ENCODE measurements at places on chromosomes 1 and 21.

- DNase-seq, result peak; percentile 47
Measured at GRCh38 chr1:169321539-169321938, 46.1 kb downstream of the NME7 start.

- peak; percentile 0 for DNase-seq
Measured at GRCh38 chr1:33815061-33815460, 48.8 kb upstream of the HMGB4 start.

DNA sequence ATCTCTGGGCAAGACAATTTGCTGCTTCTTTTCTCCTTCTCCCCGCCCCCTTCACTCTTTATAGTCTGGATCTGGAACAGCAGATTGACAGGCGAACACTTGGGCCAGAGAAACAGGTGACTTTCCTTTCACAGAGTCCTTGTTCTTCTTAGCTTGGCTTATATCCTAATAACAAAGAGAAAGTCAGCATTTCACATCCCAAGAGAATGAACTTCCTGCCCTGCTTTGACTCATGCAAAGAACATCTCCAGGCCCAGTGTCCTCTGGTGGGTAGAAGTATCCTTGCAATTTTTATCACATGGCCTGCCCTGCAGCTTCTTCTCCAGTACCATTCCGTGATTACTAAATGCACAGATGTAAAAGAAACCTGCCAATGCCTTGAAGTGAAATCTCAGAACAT is 764.4 kb downstream of the ADGRL2 start:
- DNase-seq, result peak; percentile 81

- DNase-seq, result no peak
Measured at GRCh38 chr1:2575801-2576663, 10.5 kb upstream of the PRXL2B start.

- peak; percentile 64 for DNase-seq
Measured at GRCh38 chr1:193408782-193409293, 222.4 kb upstream of the B3GALT2 start.

DNA sequence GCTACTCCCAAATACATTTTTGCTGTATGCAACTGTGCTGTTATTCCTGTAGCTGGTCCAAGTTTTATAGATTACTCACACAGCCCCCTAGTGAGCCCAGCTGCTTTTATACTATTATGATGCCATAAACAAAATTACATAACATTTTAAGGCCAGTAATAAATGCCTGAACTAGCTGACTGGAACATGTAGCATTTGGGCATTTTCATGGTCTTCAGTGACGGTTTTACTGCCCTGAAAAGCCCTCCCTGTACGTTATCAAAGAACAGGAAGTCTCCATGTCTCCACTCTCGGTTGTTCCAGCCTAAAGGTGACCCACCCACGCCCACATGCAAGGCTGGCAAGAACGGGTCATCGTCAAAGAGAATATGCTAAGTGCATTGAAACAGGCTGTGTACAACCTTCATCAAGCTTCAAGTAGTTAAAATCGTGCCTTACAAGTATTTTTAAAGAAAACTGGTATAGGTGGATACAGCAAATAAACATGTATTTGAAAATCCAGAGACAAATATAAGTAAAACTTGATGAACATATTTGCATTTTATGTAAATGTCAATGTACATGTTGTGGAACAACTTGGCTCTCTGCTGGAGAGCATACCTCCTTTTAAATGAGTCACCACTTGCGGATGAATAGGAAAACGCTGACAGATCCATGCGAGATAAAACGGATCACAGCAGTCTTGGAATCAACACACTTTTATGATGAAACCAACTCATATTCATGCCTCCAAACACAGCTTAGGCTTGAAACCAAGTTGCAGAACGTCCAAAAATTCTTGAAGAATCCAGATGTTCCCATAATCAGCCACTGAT is 520.5 kb downstream of the SMYD3 start:
- peak; percentile 81 for DNase-seq

DNA sequence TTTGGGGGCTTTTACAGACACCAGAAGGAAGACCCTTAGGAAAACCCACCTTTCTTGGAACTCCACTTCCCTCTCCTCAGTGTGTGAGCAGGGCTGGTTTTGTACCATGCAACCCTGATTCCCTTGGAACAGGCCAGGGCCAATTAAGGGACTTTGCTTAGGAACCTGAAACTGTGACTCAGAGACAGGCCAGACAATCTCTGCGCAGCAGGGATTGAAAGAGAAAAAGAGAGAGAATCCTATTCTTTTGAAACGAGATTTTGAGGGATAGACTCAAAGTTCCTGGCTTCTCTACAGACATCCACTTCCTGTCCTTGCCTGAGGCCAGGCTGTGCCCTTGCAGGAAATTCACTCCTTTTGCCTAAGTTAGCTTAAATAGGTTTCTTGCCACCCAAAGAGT is 23.1 kb upstream of the C1orf198 start:
- DNase-seq, result no peak

- no peak for DNase-seq
Measured at GRCh38 chr1:214472364-214472763, 79.0 kb downstream of the PTPN14 start.

DNA sequence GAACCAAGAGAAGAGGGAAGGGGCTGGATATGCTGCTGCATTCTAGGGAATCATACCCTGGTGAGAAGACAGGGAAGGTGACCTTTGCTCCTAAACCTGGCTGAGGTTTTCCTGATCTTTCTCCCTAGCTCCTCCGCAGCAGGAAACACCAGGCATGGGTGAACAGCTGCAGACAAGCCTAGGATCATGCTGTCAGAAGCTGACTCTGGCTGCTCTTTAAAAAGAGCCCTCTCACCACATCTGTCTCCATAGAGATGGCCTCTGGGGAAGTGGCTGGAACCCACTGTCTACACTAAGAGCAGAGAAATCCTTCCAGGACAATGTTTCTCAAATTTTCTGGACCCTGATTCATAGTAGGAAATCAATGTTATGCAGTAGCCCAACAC is 57.6 kb downstream of the CD34 start:
- no peak for DNase-seq

- DNase-seq, result no peak
Measured at GRCh38 chr21:31750843-31751242, 18.9 kb upstream of the SCAF4 start.

DNA sequence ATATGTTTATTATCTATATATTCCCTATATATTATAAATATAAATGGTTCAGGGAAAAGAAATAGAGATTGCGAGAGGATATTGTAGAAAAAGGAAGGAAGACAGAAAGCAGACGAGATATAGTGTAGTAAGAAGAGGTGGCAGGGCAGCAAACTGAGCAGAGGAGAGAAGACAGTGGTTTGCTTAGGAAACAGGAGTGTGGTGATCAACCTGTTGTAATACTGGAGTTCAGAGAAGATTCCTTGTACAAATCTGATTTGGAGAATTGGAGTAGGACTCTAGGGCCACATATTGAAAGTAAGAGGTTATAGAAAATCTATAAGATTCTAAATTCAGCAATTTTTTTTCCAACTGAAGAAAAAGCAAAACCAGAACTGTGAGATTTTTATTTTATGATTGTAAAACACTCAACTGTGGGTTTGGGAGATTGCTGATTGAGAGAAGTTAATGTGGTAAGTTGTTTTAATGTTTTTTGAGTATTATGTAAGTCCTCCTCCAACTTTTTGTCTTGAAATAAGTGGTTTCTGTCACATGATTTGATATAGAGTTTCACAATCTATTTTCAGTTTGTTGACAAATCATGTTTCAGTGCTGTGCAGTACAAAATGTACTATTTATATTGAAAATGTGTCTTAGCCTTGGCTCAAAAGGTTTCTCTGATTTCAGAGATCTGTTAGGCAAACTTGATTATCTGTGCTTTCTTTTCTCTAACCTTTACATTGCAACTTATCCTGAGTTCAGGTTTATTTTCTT is 9.6 kb upstream of the AMY2B start:
- DNase-seq, result peak; percentile 1

DNA sequence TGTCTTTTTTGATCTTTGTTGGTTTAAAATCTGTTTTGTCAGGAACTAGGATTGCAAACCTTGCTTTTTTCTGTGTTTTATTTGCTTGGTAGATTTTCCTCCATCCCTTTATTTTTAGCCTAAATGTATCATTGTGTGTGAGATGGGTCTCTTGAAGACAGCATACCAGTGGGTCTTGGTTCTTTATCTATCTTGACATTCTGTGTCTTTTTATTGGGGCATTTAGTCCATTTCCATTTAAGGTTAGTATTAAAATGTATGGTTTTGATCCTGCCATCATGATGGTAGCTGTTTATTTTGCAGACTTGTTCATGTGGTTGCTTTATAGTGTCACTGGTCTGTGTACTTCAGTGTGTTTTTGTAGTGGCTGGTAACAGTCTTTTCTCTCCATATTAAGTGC is 14.1 kb downstream of the ZNF678 start:
- no peak for DNase-seq

DNA sequence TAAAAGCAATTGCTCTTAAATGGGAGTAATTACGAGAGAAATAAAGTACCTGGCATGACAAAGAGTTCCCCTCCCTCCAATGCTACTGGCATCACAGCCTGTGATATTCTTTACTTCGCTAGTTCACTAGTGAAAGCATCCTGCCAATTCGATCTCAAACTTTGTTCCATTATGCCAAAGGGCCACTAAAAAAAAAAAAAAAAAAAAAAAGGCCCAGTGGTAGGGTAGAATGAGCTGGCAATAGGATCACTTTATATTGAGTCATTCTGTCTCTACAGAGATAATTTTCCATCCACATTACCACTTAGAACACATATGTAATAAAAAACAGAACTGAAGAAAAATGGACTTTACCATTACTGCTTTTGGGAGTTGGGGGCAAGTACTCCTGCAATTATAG is 11.2 kb downstream of the PUM1 start:
- no peak for DNase-seq

Data from skeletal muscle cell (primary cell).